ENCODE measurements at places on chromosomes 7 and 10.

- no peak for DNase-seq
Observed at GRCh38 chr10:89589101-89589720, 53.8 kb upstream of the SLC16A12 start.

DNA sequence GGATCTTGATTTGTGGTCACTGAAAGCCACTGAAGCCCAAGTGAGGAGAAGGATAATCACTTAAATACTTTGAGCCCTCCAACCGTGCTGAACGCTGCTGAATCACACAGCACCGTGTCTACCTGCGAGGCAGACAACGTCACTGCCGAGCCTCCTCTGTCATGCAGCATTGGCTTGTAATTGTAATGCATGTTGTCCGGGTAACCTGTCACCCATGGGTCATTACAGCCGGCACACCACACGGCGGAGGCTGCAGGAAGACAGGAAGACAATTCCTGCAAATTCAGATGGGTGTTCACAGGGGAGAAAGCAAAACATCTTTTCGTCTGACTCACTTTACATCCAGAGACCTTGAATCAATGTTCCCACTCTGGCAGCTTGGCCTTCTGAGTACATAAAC, 546.1 kb upstream of the FOXK1 start:
- no peak for DNase-seq

- no peak for DNase-seq
Observed at GRCh38 chr7:44881610-44882009, 3.7 kb downstream of the PURB start.

GRCh38 chr10:117677890-117678500, 135.4 kb downstream of the EMX2 start:
- DNase-seq = no peak

DNA sequence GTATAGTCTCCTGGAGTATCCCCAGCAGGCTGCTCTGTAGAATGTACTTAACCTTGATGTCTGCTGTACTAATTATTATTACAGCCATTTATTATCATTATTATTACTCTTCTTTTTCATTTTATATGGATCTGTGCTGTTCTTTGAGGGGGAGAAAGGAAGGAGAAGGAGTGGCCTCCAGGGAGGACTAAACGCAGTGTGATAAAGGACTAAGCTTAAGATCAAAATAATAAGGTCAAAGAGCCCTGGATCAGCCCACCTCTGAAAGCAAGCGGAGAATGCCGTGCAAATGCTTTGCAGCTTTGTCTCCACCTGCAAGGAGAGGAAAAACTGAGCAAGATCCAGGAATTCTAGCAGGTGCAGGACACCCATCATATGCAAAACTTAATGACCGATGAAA, 65.3 kb downstream of the RELN start:
- DNase-seq = no peak

GRCh38 chr10:92156874-92157773, 133.8 kb downstream of the CPEB3 start:
- DNase-seq = no peak

- no peak for DNase-seq
Observed at GRCh38 chr10:96369890-96370583, 11.2 kb upstream of the OPALIN start.

- no peak for DNase-seq
Observed at GRCh38 chr10:77925410-77925794, 1.2 kb downstream of the DLG5 start.

DNA sequence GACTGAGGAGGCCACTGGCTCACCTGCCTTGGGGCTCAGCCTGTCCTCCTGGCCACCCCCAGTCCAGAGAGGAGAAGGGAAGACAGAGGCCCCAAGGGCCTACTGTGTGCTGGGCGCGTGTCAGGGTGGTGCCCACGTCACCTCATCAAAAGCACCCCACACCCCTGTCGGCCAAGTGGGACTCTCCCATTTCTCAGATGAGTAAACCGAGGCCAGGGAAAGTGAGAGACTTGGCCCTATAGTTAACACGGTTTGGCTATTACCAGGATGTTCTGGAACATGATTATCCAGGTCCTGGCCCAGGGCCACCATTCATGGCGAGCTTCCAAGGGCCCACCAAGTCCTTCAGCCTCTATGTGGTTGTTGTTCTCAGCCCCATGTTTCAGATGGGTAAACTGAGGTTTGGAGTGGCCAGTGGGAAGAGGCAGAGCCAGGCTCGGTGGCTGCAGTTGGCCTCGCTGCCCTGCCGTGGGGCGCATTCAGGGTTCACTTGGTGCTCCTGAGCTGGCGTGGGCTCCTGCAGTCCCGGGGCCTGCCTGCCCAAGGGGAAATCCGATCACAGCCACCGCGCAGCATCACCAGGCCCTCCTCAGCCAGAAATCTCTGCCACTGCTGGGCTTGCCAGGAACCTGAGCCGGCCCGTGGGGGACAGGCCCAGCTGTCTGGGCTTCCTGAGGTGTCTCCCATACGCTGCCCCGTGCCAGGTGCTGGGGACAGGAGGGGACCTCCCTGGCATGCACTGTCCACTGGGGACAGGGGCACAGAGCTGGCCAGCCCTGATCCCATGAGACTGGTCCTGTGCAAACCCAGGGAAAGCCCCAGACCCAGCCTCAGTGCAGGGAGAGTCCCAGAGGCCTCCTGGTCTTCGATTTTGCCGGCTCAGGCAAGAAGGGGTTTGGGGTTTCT, 117.7 kb upstream of the TNRC18 start:
- DNase-seq = no peak

DNA sequence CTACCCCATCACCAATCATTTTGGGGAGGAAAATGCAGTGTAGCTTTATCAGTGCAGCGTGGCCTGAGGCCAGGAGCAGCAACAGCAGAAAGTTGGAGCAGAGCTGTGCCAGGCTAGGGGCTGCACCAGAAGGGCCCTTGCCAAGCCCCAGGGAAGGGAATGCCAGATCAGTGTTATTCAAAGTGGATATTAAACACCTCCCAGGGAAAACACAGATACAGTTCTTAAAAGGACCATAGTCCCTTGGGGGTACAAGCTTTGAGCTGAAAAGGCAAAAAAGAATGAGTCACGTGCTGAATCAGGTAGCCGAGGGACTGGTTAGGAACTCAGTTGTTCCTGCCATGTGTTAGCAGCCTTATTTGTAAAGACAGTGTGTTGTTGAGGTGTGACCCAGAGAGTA, 54.0 kb downstream of the GSDME start:
- DNase-seq = no peak

DNA sequence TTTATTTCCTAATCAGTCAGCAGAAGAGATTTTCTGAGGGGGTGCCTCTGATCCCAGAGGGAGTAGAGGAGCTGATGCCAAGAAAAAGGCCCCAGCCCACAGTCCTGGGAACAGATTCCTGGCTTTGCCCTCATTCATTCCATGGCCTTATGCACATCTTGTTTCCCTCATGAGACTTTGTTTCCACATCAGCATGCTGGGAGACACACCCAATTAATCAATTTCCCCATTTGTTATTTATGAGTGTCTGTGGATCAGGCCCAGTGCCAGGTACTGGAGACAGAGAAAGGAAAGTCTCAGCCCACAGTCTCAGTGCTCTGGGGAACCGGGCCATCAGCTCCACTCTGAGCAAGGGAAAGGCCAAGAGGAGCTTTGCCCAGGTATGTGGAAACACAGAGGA, 496.2 kb upstream of the ZMIZ1 start:
- DNase-seq = no peak

GRCh38 chr7:148962823-148963582, 65.3 kb downstream of the PDIA4 start:
- peak; percentile 32 for DNase-seq

DNA sequence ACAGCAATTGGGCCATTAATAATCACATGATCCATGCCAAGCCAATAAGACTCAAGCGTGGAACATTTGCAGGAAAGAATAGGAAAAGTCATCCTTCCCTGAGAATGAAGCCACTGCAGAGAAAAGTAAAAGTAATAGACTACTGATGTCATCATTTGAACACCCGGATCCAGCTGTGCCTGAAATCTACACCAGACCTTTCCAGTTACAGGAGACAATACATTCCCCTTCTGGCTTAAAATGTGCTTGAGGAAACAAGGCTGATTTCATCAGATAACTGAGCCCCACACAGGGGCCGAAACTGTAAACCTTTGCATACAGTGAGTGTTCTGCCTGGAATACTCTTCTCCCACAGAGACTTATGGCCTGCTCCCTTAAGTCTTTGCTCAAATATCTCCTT, 232.8 kb downstream of the KCNMA1 start:
- no peak for DNase-seq

- DNase-seq = no peak
Observed at GRCh38 chr10:119112056-119112455, 8.1 kb downstream of the DENND10 start.

GRCh38 chr7:36148422-36149065, 4.5 kb upstream of the EEPD1 start:
- DNase-seq = no peak

GRCh38 chr7:122123746-122124145, 20.3 kb downstream of the AASS start:
- DNase-seq = no peak

GRCh38 chr7:136056651-136057231, 79.6 kb upstream of the MTPN start:
- DNase-seq = no peak

DNA sequence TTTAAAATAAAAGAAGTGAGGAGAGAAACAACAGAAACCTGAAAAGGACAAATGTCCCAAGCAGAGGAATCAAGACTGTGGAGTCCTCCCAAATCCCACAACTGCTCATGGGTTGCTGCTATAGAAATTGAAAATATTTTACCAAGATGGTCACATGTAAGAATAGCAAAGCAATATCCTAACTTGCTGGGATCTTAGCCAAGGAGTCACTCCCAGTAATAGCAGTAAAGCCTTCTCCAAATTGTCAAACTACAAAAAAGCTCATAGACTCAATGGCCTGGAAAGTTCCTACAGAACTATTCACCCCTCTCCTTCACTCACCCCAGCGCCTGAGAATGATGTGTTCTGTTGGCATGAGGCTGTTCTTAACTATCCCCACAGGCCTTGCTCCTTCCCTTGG, 186.5 kb downstream of the ELMO1 start:
- no peak for DNase-seq

GRCh38 chr7:30968747-30969603, 5.2 kb downstream of the GHRHR start:
- DNase-seq = no peak

- no peak for DNase-seq
Observed at GRCh38 chr7:116588641-116589594, 64.1 kb downstream of the CAV1 start.

DNA sequence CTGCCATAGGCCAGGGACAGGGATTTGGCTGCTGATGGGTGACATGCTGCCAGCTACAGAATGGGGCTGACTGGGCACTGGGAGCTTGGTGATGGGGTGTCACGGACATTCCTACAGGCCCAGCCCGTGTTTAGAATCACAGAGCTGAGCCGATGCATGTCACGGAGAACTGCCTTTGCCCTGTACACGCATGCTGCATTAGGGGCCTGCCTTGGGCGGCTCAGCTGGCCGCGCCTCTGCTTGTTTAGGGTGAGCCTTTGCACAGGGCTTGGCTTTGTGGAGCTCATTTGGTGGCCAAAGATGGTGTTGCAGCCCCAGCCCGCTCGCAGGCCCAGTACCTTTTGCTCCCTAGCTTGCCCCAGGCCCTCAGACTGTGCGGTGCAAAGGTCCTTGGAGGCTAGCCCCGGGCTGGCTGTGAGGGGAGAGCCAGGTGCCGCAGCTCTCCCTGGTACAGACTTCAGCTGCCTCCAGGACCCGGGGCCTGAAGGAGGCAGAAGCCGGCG, 108.4 kb upstream of the BTBD16 start:
- DNase-seq = no peak

GRCh38 chr10:83945982-83946718, 193.2 kb upstream of the GHITM start:
- no peak for DNase-seq

- no peak for DNase-seq
Observed at GRCh38 chr10:130438861-130439260, 302.7 kb downstream of the GLRX3 start.

DNA sequence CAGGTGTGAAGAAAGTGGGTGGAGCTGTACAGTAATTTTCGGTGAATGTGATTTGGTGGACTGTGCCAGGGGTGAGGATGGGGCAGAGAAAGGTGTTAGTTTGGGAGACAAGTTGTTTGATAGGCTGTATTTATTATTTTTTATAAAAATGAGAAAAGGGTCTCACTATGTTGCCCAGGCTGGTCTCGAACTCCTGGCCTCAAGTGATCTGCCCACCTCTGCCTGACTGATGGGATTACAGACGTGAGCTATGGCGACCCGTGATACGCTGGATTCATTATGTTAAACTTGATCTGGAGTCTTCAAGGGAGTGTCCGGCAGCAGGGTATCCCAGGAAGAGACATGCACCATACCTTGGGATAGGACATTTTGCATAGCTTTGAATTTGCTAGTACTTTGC, 1.3 kb downstream of the KAT6B start:
- DNase-seq = no peak

DNA sequence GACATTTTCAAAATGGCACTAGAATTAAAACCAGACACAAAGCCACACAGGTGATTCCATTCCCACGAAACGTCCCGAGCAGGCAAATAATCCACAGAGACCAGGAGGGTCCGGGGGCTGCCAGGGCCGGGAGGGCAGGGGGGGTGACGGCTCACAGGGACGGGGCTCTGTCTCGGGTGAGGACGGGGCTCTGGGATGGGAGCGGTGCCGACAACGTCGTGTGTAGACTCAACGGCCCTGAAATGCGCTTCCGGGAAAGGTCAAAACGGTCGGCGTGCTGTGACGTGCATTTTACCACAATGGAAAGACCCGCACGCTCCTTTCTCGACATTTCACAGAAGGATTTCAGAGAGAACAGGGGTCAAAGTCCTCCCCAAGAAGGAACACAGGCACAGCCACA, 63.3 kb upstream of the PDGFA start:
- DNase-seq = no peak

DNA sequence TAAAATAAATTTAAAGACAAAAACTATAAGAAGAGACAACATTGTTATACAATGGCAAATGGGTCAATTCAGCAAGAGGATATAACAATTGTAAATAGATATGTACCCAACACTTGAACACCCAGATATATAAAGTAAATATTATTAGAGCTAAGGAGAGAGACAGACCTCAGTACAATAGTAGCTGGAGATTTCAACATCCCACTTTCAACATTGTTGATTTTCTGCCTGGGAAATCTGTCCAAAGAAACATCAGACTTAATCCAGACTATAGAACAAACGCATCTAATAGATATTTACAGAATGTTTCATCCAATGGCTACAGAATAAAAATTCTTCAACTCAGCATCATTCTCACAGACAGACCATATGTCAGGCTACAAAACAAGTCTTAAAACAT, 256.1 kb downstream of the GRM8 start:
- DNase-seq = no peak

- no peak for DNase-seq
Observed at GRCh38 chr10:73906524-73907447, 4.1 kb upstream of the PLAU start.

GRCh38 chr7:54955696-54956420, 63.0 kb upstream of the EGFR start:
- DNase-seq = no peak

DNA sequence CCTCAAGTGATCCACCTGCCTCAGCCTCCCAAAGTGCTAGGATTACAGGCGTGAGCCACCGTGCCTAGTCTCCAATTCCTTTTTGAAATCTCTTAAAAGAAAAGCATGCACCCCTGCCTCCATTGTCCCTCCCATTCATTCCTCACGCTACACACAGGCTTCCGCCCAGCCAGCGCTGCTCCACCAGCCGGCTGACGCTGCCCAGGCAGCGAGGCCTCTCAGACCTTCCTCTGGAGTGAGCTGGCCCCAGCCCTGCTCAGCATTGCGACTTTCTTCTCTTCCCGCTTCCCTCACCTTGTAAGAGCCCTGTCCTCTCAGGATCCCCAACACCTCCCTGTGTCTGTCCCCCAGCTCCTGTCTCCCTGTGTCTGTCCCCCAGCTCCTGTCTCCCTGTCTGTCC, 23.6 kb downstream of the RGS10 start:
- DNase-seq = no peak

Data from activated naive CD4-positive, alpha-beta T cell (primary cell).